ENCODE measurements at places on chromosomes 7 and 10.

DNA sequence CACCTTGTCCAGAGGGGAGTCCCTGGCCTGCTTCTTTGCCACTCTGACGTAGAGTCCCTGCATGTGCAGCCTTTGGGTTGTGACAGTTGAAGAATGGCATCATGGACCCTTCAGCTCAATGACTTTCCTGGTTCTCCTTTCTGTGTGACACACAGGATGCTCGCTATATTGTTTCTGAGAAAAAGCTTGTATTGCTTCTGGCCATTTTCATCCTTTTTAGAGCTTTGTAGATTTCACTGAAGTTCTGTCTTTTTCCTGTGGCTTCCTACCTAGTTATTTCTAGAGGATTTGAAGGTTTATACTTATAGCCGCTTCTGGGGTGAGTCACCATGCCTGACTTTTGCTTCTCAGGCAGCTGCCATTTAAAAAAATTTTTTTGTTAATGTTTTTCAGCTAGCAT is 27.0 kb downstream of the SND1 start:
- DNase-seq = no peak

GRCh38 chr7:121639705-121640104 is 233.3 kb upstream of the PTPRZ1 start:
- no peak for DNase-seq

- no peak for DNase-seq
Measured at GRCh38 chr7:21618706-21619105, 75.9 kb downstream of the DNAH11 start.

DNA sequence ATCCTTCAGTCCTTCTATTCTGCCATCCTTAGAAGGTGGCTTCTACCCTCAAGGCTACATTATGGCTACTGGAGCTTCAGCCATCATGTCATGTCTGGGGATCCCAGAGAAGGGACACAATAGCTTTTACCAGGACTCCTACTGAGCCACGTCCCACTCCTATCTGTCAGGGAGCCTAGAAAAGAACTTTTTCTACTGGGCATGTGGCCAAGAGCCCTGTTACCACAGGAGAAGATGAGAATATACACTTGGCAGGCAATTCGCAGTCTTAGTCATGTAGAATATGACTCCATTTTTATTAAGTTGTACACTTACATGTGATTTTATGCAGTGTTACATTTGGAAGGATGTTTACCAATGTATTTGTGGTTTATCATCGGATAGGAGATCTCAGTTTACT is 64.6 kb upstream of the KCNMA1 start:
- DNase-seq = no peak

DNA sequence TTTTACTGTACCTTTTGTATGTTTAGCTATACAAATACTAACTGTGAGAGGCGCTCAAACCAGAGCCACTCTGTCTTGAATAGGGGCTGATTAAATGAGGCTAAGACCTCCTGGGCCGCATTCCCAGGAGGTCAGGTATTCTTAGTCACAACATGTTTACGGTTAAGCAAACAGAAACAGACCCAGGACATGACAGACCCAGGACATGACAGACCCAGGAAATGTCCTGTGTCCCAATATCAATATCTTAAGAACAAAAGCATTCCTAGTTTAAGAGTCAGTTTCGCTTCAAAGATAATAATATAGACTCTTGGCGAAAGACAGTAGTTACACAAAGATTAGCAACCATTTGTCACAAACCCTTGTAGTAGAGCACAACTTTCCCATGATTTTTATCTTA is 304.5 kb downstream of the CCSER2 start:
- no peak for DNase-seq

Measured in stimulated activated CD8-positive, alpha-beta memory T cell treated with anti-CD3 and anti-CD28 coated beads, Interleukin-15, amount 100 ng/mL, for 48 hours (primary cell).